ENCODE measurements at places on chromosomes 2 and 18.

- no peak for DNase-seq
Measured at GRCh38 chr18:61553045-61553659, 219.9 kb downstream of the CDH20 start.

DNA sequence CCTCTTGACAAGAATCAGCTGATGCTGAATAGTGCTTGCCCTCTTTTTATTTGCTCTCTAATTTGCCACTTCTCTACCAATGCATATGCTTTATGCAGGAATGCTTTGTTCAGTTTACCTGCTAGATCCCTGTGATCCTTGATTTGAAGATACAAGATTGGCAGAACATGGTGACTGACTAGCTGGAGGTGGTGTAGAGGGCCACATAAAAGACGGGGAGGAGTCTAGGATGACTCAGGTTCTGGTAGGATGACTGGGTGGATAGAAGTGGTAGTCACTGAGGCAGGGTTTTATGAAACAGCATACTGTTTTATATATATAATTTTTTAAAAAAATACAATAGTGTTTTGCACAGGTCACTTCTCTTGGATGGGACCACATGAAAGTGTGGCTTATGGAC is 6.3 kb upstream of the ADGRF3 start:
- DNase-seq: peak; percentile 34

GRCh38 chr18:77376043-77376732 is 126.5 kb downstream of the GALR1 start:
- DNase-seq: no peak

- no peak for DNase-seq
Measured at GRCh38 chr18:50422286-50422898, 47.5 kb downstream of the SKA1 start.

DNA sequence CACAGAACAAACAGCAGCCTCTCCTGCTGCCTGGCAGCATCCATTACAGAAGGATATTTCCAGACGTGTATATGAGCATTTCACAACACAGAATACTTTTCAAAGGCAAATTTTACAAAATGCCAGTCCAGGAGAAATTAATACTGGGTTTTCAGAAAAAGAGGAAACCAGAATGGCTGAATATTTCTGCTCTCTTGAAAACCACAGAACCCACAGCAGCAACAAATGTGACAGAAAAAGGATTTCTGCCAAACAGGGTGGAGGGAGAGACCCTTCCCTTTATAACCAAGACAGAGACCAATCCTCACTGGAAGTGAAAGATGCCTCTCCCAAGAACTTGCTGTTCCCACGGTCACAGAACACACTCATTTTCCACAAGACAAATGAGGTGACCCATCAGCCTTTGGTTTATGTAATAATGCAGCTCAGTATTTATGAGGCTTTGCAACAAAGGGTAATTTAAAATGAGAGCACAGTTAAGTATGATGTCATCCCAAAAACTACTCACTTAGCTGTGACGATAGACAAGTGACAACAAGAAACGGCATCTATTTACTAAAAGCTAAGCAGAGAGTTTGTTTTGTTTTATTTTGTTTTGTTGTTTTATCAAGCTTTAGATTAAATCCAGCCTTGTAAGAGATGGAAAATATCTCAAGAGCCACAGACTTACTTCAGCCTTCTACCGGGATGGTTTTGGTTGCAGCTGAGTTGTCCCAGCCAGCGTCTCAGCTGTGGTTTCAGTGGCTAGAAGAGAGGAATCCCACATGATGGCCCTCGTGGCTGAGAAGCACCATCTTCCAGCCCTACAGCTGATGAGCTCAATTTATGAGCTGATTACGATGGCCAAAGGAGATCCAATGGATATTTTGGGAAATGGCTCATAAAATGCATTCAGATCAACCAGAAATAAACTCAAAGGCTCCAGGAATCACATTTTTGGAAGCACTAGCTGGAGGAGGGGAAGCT is 249.3 kb upstream of the AGAP1 start:
- DNase-seq: no peak

DNA sequence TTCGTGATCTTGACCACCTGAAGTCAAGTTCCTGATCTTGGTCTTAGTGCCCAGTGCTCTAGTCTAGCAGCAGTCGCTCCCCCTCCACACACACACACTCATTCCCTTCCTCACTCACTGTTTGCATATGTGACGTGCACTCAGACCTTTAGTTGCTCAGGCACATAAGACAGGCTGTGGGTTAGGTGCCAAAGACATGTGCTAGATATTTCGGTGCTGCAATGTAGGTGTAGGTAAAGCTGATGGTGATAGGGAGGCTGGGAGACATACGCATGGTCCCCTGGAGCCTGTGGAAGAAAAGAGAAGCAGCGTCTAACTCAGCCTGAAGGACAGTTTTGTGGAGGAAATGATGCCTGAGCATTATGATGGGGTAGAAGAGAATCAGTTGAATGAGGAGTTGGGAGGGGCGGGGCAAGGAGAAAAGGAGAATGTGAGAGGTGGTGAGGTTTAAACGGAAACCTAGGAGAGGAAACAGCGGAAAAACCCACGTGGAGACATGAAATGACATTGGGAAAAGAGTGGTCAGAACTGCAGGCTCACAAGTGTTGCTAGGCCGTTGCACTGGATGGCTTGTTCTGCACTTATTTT is 3.8 kb downstream of the TTC39C start:
- DNase-seq: no peak

GRCh38 chr2:150303281-150303680 is 184.2 kb downstream of the RND3 start:
- no peak for DNase-seq

GRCh38 chr2:216733046-216733445 is 37.7 kb upstream of the IGFBP5 start:
- no peak for DNase-seq

- DNase-seq: no peak
Measured at GRCh38 chr2:204026294-204026693, 89.7 kb downstream of the ICOS start.

DNA sequence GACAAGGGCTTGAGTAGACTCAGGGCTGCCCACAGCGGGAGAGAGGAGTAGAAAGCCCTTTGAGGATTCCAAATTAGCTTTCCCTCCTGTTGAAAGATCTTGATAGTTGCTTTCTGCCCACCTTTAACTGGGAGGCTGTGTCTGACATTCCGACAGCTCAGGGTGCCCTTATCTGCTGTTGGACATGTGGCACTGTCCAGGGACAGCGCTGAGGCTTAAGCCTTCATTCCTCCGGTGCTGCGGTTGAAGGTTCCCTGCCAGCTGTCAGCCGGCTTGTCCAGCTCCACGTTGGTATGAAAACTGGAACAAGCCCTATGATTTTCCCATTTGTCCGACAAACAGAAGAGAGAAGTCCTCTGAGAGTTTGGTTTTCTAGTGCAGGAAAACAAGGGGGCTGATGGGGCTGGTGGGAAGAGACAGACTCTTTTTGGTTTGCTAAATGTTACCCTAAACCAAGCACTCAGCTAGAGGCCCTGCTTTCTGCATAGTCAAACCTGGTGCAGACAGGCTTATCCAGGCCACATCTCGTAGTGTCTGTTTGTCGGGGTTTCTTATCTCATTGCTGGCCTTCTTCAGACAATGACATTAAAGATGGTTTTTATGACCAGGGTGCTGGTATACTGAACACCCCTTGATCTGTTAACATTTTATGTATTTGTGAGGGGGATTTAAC is 24.5 kb downstream of the GREB1 start:
- DNase-seq: no peak

GRCh38 chr2:202015471-202015870 is 18.2 kb upstream of the FZD7 start:
- no peak for DNase-seq

GRCh38 chr18:34942276-34942675 is 98.9 kb upstream of the MAPRE2 start:
- no peak for DNase-seq

- DNase-seq: no peak
Measured at GRCh38 chr2:129376426-129377077, 602.9 kb upstream of the RAB6C start.

DNA sequence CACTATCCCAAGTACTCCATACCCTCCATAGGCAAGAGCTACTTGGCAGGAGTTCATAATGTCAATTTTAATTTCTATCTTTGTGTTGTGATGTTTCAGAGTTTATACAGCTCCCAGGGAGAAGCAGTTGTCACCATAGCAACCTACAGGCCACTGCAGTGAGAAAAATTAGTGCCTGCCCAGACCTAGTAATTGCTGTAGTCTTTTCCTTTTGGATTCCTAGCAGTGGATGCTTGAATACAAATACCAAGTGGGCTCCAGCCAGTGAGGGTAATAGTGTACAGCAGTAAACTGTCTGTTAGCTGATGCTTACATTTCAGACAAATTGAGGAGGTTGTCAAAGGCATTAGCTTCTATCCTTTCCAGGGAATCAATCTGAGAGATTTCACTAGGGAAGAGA is 26.7 kb downstream of the LHCGR start:
- DNase-seq: no peak

DNA sequence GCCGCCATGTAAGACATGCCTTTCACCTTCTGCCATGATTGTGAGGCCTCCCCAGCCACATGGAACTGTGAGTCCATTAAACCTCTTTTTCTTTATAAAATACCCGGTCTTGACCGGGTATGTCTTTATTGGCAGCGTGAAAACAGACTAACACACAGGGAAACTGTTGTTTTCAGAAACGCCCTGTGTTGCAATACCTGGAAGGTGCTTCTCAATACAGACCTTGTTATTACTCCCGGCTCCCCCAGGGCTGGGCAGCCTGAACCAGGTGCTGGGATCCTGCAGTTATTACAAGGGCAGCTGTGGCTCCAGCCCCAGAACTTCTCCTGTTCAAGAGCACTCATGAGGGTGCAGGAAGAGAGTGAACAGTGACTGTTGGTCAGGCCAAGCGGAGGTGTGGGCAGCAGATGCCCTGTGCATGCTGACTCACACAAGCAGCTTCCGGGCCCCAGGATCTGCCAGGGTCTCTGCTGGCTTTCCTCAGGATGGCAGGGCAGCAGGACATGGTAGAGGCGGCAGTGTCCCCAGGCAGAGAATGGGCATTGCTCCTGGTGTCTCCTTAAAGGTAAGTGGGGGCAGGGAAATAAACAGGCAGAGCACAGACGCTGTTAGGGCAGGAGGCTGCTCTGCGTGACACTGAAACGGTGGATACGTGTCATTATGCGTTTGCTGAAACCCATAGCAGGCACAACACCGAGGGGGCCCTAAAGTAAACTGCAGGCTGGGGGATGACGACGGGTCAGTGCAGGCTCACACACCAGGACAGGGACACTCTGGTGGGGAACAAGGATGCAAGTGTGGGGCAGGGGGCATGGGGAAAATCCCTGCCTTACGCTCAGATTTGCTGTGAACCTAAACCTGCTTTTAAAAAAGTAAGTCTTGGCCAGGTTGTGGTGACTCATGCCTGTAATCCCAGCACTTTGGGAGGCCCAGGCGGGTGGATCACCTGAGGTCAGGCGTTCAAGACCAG is 89.1 kb downstream of the NDUFA10 start:
- DNase-seq: no peak

All from activated CD4-positive, alpha-beta T cell treated with anti-CD3 and anti-CD28 coated beads, Interleukin-2, amount 50 U/mL, for 24 hours (primary cell).